ENCODE measurements at places on chromosomes 2 and 18.
A peak's percentile ranks its signal among the peaks of the same experiment; 100 is the strongest.

GRCh38 chr2:171824086-171824485 is 70.0 kb downstream of the SLC25A12 start:
- DNase-seq, result no peak

GRCh38 chr2:175027755-175028154 is 22.6 kb upstream of the CHN1 start:
- DNase-seq, result no peak

- DNase-seq, result no peak
Observed at GRCh38 chr2:6412533-6413091, 453.1 kb downstream of the CMPK2 start.

DNA sequence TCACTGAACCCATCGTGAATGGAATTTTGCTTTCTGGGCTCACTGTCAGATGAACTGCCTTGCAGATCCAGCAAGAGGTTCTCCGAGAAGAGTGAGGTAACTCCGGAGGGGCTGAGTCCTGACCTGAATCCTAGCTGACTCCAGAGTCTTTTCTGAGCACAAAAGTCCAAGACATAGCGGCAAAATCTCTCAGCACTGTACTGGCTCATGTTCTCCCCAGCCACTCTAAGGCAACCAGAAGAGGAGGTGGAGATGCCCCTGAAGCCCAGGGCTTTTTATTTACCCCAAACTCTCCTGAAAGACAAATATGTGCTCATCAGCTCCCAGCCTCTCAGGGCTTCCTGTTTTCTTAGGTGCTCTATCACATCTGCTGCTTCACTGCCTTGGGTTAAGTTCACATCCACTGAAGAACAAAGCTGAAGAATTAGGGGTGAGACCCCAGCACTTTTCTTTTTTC is 221.8 kb downstream of the MREG start:
- no peak for DNase-seq

DNA sequence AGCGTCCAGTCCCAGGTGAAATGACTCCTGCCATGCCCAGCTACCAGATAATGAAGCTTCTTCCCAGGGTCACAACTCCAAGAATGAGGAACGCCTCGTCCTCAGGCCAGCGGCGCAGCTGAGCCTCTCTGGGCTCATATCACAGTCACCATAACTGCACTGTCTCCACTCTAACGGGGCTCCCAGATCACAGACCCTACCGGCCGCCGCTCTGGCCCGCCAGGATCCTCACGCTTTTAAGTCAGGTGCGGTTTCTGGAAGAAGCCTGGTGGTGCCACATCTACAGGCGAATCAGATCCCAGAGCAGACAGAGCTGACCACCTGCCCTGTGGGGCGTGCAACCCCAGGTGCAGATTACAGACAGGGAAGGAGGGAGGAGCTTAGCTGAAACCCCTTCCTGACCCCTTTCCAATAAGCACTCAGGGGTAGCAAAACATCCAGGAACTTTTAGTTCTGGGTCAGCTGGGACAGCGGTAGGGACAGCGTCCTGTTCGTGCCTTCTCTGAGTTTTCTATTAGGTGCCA is 3.7 kb upstream of the ACKR3 start:
- DNase-seq, result no peak

GRCh38 chr2:88247531-88247930 is 77.4 kb downstream of the THNSL2 start:
- DNase-seq, result no peak

GRCh38 chr2:214839464-214839863 is 30.0 kb upstream of the BARD1 start:
- DNase-seq, result no peak

DNA sequence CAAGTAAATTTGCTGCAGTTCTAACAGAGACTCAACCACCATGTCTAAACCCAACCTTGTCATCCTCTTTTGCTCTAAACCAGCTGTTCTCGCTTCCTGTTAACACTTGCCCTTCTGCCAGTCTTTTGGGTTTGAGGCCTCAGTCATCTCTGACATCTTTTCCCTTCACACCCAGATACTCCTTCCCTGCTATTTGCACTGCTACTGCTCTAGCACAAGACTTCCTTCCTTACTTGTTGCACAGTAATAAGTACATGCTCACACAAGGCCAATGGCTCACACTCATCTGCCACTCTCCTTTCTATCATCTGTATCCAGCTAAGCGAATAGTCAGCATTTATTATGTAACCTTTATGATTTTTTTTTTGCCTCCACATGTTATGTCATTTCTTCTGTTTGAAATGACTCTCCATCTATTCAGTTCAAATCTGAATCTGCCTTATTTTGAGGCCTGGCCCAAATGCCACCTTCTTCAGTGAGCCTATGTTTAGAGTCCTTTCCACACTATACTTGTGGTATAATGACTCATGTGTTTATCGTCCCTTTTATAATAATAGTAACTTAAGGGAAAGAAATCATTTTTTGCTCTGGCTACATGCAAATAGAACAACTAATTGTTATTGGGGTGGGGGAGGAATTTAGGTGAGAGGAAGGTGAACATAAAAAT is 22.5 kb upstream of the CDKL4 start:
- no peak for DNase-seq

GRCh38 chr2:178804791-178805190 is 2.4 kb downstream of the TTN start:
- DNase-seq, result no peak

GRCh38 chr2:145682546-145683157 is 1162.7 kb upstream of the ZEB2 start:
- DNase-seq, result no peak

GRCh38 chr2:165238295-165238694 is 919 bp upstream of the SCN2A start:
- DNase-seq, result no peak

DNA sequence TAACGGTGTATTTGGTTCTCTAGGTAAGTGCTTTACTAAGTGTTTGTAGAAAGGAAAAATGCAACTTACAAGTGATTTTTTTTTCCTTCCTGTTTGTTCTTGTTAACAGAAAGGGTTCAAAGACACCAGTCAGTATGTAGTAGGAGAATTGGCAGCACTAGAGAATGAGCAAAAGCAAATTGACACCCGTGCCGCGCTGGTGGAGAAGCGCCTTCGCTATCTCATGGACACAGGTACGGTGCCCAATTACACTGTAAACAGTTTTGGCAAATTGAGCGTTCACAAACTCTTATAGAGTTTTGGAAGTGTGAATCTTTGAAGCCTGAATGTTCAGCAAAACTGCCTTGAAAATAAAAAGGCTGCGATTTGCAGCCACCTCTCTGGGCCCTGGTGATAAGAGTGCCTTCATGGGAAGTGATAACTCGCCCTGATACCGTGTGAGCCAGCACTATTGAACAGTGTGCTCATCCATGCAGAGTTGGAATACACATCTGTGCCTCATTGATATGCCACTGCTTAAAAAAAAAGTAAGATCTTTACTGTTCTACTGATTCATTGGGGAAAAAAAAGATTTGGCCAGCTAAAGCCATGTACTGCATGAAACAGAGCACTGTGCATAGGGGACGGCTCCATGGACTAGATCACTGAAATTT is 54.0 kb upstream of the OTX1 start:
- DNase-seq, result no peak

- DNase-seq, result no peak
Observed at GRCh38 chr2:207139552-207139951, 26.2 kb downstream of the KLF7 start.

DNA sequence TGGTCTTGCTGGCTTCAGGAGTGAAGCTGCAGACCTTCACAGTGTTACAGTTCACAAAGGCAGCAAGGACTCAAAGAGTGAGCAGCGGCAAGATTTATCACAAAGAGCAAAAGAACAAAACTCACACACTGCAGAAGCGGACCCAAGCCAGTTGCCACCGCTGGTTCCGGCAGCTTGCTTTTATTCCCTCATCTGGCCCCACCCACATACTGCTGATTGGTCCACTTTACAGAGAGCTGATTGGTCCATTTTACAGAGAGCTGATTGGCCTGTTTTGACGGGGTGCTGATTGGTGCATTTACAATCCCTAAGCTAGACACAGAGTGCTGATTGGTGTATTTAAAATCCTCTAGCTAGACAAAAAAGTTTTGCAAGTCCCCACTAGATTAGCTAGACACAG is 37.2 kb upstream of the ZNF532 start:
- DNase-seq, result no peak

DNA sequence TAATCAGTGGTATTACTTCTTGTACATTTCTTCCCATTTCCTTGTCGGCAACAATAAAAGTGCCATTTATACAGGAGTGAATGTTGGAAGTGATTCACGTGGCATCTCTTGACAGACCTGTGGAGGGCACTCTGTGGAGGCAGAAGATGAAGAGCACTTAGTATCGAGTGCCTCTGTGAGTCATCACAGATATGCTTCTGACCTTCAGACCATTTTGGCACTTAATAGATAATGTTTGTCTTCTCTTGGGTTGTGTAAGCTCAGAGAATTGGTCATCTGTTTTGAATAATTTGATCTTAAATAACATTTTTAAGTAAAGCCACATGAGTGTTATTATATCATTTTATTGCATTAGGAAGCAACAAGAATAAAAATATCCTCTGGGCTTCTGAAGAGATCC is 305.5 kb downstream of the PTPRM start:
- DNase-seq, result no peak

DNA sequence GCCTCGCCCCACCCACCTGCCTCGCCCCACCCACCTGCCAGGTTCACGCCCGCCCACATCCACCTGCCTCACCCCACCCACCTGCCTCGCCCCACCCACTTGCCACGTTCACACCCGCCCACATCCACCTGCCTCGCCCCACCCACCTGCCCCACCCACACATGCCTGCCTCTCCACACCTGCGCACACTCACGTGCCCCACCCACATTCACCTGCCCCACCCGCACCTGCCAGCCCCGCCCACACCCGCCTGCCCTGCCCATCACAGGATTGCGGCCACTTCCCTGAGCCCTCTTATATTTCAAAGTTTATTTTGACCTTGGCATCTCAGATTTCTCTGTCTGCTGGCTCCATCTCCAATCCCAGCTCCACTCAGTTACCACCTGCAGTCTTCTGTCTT is 217.5 kb upstream of the SOX11 start:
- DNase-seq, result no peak

GRCh38 chr18:50142441-50143120 is 52.4 kb downstream of the MYO5B start:
- DNase-seq, result no peak

GRCh38 chr2:11187083-11187619 is 31.9 kb downstream of the SLC66A3 start:
- DNase-seq, result peak; percentile 27

- no peak for DNase-seq
Observed at GRCh38 chr2:26915316-26915715, 55.1 kb upstream of the MAPRE3 start.

- DNase-seq, result no peak
Observed at GRCh38 chr2:227473122-227473461, 1.1 kb downstream of the AGFG1 start.

GRCh38 chr2:42386682-42387081 is 25.7 kb upstream of the COX7A2L start:
- DNase-seq, result no peak

GRCh38 chr2:219440388-219441256 is 6.0 kb downstream of the SPEG start:
- DNase-seq, result no peak
